ENCODE measurements at places on chromosomes 16 and 17.

- no peak for DNase-seq
Measured at GRCh38 chr17:46791531-46791930, 27.0 kb downstream of the WNT3 start.

GRCh38 chr17:1779571-1780131, 17.8 kb downstream of the SERPINF1 start:
- peak; percentile 91 for DNase-seq

DNA sequence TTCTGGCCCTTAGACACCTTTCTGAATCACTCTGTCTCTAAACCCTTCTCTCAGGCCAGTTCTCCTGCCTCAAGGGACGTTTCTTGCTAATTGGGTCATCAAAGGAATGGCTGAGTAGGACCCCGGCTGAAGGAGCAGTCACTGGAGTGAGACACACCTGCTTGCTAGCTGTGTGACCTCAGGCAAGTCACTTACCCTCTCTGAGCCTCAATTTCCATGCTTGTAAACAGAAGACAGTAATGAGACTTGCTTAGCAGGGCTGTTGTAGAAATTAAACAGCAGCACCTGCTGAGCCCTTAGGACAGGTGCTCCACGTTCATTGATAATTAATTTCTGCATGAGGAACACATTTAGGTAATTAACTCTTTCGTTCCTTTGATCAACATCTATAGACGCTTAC, 6.8 kb downstream of the CIBAR2 start:
- DNase-seq, result no peak

GRCh38 chr17:50111673-50112655, 16.8 kb downstream of the PDK2 start:
- no peak for DNase-seq

DNA sequence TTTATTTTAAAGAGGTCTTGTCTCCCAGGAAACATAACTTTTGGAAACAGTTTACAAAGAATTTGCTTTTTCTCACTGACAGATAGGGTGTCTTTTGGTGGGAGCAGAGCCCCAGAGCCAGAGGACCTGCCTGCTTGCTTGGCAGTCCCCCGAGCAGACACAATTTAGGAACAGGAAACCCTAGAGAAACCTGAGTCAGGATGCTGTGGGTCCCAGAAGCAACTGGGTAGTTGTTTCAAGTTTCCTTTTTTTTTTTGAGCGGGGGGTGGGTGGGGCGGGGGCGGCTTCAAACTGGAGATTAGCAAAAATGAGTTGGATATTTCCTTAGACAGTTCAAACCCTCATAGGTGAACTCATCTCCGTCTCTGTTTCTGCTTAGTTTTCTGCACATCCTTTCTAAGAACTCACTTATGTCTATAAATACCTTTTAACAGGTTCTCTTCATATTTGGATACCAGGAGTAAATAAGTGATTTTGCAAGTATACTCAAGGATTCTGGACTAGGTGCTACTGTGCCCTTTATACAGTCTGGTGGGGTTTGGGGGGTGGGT, 135.1 kb downstream of the PRKCA start:
- DNase-seq, result no peak

DNA sequence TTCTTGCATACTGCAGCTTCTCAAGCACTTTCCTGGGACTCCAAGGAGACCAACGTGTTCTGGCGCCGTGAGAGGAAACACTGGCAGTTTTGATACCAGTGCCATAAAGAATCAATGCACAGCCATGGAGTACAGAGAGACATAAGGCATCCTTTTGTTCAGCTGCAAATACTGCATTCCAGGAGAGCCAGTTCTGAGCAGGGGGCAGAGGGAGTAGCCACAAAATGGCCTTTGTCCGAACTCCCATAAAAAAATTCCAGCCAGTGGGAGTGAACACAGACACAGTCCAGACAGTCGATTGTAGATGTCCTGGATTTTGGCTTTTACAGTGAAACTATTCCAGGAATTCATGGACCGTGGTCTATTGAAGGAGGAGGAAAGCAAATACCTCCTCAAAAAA, 36.2 kb upstream of the TEKT3 start:
- no peak for DNase-seq

- no peak for DNase-seq
Measured at GRCh38 chr16:12207939-12208338, 231.4 kb downstream of the SNX29 start.

DNA sequence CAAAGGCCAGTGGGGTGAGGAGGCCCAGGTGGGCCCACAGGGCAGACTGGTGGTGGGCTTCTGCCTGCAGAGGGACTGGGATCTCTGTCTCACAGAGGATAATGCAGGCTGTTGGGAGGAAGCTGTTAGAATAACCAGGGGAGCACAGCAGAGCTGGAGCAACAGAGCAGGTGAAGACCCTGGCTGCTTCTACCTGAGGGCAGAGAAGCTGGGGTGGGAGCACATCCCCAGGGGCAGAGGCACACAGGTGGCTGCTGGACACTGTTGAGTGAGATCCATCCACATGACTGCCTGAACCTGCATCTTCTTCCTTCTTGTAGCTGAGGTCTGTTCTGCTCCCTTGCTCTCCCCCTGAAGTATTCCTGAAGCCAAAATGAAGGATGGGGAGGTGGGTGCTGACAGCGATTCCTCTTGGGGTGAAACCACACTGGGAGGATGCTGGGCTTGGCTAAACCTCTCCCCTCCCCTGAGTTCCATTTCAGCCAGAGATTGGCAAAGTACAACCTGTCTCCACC, 1725.0 kb downstream of the TP53TG3F start:
- no peak for DNase-seq

GRCh38 chr17:48642059-48642842, 16.1 kb upstream of the HOXB9 start:
- no peak for DNase-seq

DNA sequence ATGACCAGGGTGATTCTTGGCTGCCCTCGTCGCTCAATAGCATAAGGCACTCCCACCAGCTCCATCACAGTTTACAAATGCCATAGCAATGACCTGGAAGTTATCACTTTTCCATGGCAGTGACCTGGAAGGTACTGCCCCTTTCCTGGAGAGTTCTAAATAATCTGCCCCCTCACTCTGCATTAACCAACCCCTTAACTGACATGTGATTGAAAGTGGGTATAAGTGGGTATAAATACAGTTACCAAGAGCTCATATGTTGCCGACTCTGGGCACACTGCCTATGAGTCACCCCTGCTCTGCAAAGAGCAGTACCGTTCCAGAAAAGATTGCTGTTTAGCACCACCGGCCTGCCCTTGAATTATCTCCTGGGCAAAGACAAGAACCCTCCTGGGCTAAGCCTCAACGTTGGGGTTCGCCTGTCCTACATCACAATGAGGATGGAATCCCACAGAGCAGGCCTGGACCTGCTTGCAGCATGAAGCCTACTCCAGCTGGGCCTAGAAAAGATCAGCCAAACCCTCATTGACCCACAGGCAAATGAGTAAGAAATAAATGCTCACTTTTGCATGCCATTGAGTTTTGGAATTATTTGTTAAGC, 95.2 kb upstream of the SEC14L1 start:
- DNase-seq, result no peak

- no peak for DNase-seq
Measured at GRCh38 chr16:63890081-63890480, 1231.8 kb downstream of the CDH11 start.

GRCh38 chr17:31523862-31524730, 132.6 kb downstream of the RAB11FIP4 start:
- DNase-seq, result no peak

DNA sequence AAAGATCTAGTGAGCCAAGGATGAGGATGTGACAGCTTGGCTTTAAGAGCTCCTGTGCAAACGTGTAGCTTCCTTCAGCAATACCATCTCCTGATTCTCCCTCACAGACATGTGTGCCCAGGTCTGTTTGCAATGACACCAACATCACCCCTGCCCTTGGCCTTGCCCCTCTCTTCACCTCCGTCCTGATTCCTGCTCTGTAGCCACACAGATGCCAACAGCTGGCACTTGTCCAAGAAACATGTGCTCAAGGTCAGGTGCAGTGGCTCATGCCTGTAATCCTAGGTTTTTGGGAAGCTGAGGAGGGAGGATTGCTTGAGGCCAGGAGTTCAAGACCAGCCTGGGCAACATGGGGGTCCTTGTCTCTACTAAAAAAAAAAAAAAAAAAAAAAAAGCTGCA, 103.8 kb upstream of the CRHR1 start:
- DNase-seq, result no peak

GRCh38 chr17:28279411-28279810, 39.6 kb upstream of the TMEM97 start:
- no peak for DNase-seq

DNA sequence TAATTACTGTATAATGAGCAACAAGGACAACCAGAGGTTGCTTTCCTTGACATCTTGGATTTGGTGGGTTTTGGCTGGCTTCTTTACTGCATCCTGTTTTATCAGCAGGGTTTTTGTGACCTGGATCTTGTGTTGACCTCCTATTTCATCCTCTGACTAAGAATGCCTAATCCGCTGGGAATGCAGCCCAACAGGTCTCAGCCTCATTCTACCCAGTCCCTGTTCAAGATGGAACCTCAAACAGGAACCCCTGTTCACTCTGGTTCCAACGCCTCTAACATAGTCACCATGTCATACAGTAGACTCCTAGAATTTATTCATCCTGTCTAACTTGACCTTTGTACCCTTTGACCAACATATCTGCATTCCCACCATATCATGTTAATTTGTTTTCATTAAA, 183.8 kb upstream of the SOX9 start:
- DNase-seq, result no peak

DNA sequence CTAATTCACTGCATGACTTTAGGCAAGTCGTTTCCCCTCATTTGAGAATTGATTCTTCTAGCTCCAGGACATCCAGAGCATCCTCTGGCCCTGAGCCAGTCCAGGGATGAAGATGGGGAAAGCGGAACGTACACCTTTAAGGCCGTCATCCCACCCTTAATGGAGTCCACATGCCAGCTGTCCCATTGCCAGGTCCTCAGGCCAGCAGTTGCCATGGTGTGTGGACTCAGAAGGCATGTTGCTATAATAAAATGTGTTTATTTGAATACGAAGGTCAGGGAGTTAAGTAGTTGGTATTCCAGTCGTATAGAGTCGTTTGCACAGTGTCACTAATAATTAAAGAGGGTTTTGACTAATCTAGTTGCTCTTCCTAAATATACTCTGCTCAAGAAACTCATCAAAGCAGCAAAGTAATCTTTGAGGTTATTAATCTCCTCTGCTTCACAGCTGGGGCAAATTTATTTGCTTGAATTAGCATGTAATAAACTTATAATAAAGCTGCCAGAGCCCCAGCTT, 30.4 kb downstream of the CCDC182 start:
- no peak for DNase-seq

GRCh38 chr17:41551365-41551764, 20.5 kb downstream of the KRT9 start:
- DNase-seq, result no peak

GRCh38 chr17:82831818-82832200, 8.0 kb downstream of the ZNF750 start:
- DNase-seq, result no peak

Data from SK-N-MC (cell line).